ENCODE measurements at places on chromosomes 6 and 20. TPM values are rescaled to one million over a fixed set of nuclear protein-coding genes. Genes with fewer than 3 reads are reported as not detected.

CPNE5 gene
- total RNA-seq: 0.71 TPM

LAMA5 gene
- total RNA-seq: 26.4 TPM

GMPR gene
- total RNA-seq: 16.4 TPM

NKAIN4 gene
- total RNA-seq: 1.6 TPM

CNR1 gene
- total RNA-seq: 0.92 TPM

CAGE1 gene
- 0.13 TPM for total RNA-seq

IL17A gene
- total RNA-seq: not detected

KHDRBS2 gene
- 16.2 TPM for total RNA-seq

CABLES2 gene
- total RNA-seq: 8.0 TPM

SFTA2 gene
- not detected for total RNA-seq

HNF4A gene
- 0.13 TPM for total RNA-seq

SMLR1 gene
- 2.1 TPM for total RNA-seq

OTOR gene
- not detected for total RNA-seq

PPP1R3G gene
- total RNA-seq: 4.8 TPM

PTGIS gene
- total RNA-seq: 1.1 TPM

ENPP3 gene
- not detected for total RNA-seq

C6orf15 gene
- total RNA-seq: not detected

RSPO4 gene
- total RNA-seq: 0.28 TPM

HLA-DRB1 gene
- not detected for total RNA-seq

CAP2 gene
- 11.4 TPM for total RNA-seq

OPRL1 gene
- total RNA-seq: 0.15 TPM

KCNQ5 gene
- total RNA-seq: 1.9 TPM

ABHD16B gene
- total RNA-seq: not detected

MYO6 gene
- total RNA-seq: 14.8 TPM

PBOV1 gene
- 0.41 TPM for total RNA-seq

EFCAB8 gene
- total RNA-seq: 0.05 TPM

MCHR2 gene
- total RNA-seq: not detected

GSTA4 gene
- total RNA-seq: 121 TPM

HCRTR2 gene
- not detected for total RNA-seq

PRRC2A gene
- total RNA-seq: 87.7 TPM

COX4I2 gene
- not detected for total RNA-seq

MED23 gene
- 22.7 TPM for total RNA-seq

ADGB gene
- total RNA-seq: 0.50 TPM

CALHM4 gene
- not detected for total RNA-seq

AVP gene
- total RNA-seq: not detected

PLG gene
- 0.37 TPM for total RNA-seq

ROS1 gene
- not detected for total RNA-seq

FOXF2 gene
- total RNA-seq: 0.31 TPM

SIGLEC1 gene
- total RNA-seq: 0.61 TPM

GPX5 gene
- total RNA-seq: 0.28 TPM

WFDC5 gene
- 0.66 TPM for total RNA-seq

CYP24A1 gene
- total RNA-seq: 1.1 TPM

HLA-DMB gene
- 0.31 TPM for total RNA-seq

RHAG gene
- not detected for total RNA-seq

GMEB2 gene
- 7.0 TPM for total RNA-seq

LINC00237 gene
- 0.16 TPM for total RNA-seq

KCNB1 gene
- 2.3 TPM for total RNA-seq

OR2B6 gene
- total RNA-seq: 0.85 TPM

PRSS35 gene
- 0.21 TPM for total RNA-seq

SLPI gene
- not detected for total RNA-seq

GCNT2 gene
- total RNA-seq: 14.8 TPM

Measured in motor neuron (in vitro differentiated cells).